Fibroblast of lung (primary cell): ENCODE measurements at places on chromosomes 7 and 10.

GRCh38 chr7:73395538-73396503 lies 37.8 kb upstream of the FZD9 start:
- DNase-seq = no peak

GRCh38 chr10:20971901-20972300 lies 74.8 kb upstream of the NEBL start:
- no peak for DNase-seq

GRCh38 chr7:90216080-90216674 lies 4.6 kb downstream of the STEAP2 start:
- no peak for DNase-seq

GRCh38 chr7:141369422-141369821 lies 181.8 kb upstream of the AGK start:
- DNase-seq = peak; percentile 20

DNA sequence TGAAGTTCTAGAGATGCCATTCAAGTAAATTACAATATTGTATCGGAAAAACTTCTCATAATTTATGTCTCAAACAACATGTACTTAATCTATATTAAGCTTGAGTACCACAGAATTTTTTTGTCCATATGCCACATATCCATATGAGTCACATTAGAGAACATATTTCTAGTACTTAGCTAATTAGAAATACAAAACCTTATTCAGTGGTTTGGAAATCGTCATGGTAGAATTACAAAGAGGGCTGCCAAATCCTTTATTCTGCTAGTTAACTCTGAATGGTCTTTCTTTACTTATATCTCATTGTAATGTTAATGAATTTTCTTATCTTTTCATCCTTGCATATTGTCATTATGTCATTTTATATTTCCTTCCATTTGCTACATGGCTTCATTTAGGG lies 9.0 kb upstream of the VIM start:
- peak; percentile 82 for DNase-seq
